Mucosa of gallbladder (tissue), 1 donor: ENCODE measurements at places on chromosomes 3 and 15. TPM values are rescaled to one million over a fixed set of nuclear protein-coding genes. Genes with fewer than 3 reads are reported as not detected.
A peak's percentile ranks its signal among the peaks of the same experiment; 100 is the strongest.

The TEX55 gene
- total RNA-seq, result not detected

The SEMA5B gene
- 1.7 TPM for total RNA-seq

DNA sequence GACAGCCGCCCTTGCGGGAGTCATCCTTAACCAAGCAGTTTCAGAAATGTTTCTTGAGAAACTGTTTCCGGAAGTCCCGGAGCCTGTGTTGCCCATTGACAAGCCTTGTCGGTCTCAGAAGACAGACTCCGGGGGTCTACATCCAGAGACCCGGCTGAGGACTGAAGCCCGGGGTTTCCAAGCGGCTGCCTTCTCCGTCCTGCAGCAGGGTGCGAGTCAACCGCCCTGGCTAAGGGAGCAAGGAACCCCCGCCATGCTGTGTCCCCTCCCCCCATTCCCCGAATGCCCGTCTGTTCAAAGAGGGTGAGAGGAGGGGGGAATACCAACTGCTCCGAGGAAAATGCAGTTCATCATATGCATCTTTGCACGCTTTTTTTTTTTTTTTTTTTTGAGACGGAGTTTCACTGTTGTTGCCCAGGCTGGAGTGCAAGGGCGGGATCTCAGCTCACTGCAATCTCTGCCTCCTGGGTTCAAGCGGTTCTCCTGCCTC lies 61.6 kb downstream of the ATP1B3 start:
- DNase-seq, result no peak

- no peak for DNase-seq
These were observed 234.0 kb downstream of the MYRIP start for GRCh38 chr3:40043444-40043755.

- DNase-seq, result no peak
These were observed 602.0 kb upstream of the KCNMB2 start for GRCh38 chr3:177934001-177934891.

- DNase-seq, result no peak
These were observed 217.5 kb upstream of the ICE2 start for GRCh38 chr15:60696523-60696859.

The TICRR gene
- 0.37 TPM for total RNA-seq

DNA sequence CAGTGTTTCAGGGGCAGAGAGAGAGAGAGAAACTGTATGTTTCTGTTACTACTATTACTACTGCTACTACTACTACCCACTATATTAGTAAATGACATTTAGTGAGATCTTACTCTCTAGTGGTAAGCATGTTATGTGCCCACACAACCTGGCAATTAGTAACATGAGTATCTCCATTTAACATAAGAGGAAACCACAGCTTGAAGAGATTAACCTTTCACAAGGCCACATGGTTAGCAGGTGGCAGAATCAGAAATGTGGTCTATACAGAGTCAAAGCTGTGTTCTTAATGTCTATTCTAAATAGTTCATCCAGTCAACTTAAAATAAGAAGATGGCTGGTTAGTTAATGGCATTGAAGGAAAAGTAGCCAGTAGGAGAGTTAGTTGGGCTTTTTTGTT lies 961.6 kb downstream of the MCTP2 start:
- no peak for DNase-seq

The CHRM5 gene
- not detected for total RNA-seq

DNA sequence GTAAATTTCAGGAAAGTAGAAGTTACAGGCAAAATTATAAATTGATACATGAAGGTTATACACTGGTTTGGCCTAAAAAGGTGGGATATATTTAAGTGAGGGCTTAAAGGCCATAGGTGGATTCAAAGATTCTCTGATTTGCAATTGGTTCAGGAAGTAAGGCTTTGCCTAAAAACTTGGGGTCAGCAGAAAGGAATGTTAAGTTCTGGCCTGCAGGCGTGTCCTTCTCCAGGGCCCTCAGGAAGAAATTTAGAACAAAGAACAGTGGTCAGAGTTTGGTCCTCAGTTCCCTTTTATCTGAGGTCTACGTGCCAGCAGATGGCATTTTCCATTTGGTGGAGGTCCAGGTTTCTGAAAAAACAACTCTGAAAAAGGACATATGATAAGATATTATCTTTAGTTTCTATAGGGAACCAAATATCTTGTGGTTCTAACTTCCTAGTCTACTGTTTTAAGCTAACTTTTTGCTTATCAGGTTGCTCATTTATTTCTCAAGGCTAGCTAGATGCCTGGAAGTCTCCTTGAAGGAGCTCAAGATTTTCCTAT lies 40.5 kb downstream of the SCN11A start:
- no peak for DNase-seq

GRCh38 chr3:49715611-49716121 lies 3.8 kb downstream of the AMIGO3 start:
- DNase-seq, result no peak

- no peak for DNase-seq
These were observed 155.5 kb upstream of the TMC3 start for GRCh38 chr15:81529481-81529880.

The SEMA3G gene
- 11.6 TPM for total RNA-seq

DNA sequence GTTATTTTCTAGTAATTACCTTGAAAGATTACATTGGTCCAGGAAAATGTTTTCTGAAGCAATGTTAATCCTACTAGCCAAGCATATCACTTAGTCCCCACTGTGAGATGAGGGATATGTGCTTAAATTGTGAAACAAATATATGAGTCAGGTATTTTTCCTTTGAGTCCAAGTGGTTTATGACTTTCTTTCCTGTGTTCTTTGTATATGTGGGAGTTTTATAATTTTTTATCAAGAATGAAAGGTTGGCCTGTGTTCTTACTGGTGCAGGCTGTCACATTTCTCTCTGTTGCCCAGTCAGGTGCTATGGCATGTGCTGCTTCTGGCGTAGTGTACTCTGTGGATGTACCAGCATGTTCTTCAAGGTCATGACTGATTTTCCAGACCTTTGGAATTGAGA lies 147.4 kb downstream of the CMSS1 start:
- DNase-seq, result no peak

DNA sequence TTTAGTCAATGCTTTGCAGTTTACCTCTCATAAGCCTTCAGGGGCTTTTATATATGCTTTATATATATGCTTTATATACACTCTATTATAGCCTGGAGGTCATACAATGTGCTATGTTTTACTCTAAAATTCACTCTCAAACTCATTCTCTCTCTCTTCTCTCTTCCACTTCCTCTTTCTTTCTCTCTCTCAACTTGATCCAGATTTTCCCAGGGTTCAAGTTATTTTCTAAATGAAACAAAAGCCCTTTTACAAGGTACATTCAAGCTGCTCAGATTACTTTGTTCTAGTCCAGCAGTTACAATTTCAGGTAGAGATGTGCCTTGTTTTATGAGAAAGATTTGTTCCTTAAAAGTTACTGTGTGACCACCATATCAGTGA lies 79.6 kb upstream of the ACP3 start:
- DNase-seq, result no peak

DNA sequence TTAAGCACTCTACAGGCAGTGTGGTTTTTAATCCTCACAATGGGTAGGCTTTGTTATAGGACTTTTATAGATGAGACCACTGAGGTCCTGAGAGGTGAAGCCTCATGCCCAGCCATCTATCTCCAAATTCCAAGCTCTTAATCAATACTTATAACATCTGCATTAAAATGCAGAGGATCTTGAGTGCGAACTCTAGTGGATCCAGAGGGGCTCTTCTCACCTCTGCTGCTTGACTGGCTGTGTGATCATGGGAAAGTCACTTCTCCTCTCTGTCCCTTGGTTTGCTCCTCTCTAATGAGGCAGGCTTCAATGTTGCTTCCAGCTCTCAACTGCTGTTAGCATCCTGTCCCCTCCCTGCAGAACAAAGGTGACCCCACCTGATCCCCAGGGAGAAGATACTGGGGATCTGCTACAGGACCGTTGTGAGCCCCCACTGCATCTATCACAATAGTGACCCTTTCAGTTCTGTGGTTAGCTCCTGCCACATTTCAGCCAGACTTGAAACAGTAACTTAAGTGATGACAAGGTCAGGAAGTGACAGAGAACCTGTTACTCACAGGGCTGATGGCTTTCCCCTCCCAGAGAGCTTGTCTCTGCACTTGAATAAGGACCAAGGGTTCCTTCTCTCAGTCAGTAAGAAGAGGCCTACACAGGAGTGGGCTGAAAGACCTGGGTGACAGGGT lies 1.3 kb downstream of the SLC27A2 start:
- no peak for DNase-seq

DNA sequence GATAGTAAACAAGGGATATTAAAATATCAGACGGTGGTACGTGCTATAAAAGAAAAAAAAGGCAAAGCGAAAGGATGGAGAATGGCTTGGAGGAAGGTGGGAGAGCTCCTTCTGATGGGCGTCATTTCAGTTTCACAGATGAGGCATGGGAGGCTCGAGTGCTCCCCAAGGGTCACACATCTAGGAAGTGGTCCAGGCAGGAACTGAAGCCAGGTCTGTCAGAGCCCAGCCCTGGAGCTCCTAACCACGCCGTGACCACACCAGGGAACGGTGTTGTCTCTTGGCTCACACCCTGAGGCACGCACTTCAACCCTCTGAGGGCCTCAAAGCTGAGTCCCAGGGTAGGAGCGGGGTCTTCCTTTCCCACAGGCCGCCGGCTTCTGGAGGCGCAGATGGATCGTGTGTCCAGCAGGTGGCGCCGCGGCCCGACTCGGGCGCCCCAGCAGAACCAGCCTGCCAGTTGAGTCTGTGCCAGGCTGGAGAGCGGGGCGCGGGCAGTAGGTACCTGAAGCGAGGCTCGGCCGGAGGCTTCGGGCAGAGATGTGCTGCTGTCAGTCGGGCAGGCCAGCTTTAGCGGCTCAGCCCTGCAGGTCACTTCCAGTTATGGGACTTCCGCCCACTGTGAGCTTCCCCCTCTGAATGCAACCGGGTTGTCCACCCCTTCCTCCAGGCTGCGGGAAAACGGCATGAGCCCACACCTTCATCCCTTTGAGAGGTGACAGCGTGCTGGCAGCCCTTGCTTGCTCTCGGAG lies 68.1 kb downstream of the SLC6A1 start:
- peak; percentile 36 for DNase-seq

GRCh38 chr3:177837951-177838655 lies 640.8 kb upstream of the TBL1XR1 start:
- DNase-seq, result no peak

DNA sequence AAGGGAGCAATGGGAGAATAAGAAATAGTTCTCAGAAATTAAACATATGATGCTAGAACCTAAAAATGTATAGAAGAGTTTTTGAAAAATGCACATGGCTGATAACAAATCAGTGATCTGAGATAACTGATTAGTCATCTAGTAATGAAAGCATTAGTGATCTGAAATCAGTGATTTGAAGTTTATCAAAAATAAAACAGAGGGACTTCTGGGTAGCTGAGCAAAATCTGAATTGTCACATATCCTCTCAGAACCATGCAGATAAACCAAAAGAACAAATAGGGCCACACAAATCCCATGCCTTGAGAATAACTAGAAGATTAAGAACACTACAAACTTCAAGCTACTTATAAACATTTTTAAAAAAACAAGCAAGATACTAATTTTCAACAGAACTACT lies 71.5 kb downstream of the MCF2L2 start:
- no peak for DNase-seq

- DNase-seq, result no peak
These were observed 7.1 kb downstream of the MYEF2 start for GRCh38 chr15:48170981-48171380.

DNA sequence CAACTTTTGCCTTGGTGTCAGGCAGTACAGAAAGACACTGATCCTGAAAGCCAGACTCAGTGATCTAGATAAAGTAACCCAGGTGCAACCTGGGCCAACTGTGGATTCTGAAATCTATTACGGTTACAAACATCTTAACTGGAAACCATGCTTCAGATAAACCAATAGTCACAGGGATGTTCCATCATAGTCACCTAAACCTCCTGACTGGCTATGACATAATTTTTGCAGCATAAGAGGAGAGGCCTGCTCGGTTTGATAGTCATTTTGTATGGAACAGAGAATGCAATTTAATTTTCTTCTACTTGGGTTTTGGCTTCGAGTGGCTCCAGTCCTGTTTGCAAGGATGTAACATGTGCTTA lies 3.7 kb downstream of the SLCO3A1 start:
- DNase-seq, result no peak

GRCh38 chr3:54897028-54897711 lies 30.7 kb downstream of the LRTM1 start:
- DNase-seq, result no peak

- no peak for DNase-seq
These were observed 1.7 kb downstream of the SEMA5B start for GRCh38 chr3:123025642-123026521.

DNA sequence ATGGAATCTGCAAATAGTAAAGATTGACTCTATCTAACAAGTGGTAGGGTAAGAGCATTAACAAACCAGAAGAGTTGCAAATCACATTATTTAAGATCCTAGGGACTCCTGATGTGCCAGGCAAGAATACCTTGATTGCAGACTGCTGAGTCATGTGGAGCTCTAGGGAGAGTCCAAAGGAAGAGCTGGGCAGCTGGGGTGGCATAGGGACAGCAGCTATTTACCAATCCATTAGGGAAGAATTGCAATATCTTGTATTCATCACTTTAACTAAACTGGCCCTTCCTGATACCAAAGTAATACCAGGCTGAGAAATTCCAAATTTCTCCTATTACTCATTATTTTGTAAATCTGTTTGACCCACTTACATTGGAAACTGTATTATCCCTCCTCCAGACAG lies 52.2 kb upstream of the ACP3 start:
- DNase-seq, result no peak

GRCh38 chr3:40287248-40287647 lies 22.3 kb upstream of the EIF1B start:
- DNase-seq, result no peak

GRCh38 chr3:42476225-42477125 lies 26.0 kb upstream of the VIPR1 start:
- DNase-seq, result peak; percentile 88

DNA sequence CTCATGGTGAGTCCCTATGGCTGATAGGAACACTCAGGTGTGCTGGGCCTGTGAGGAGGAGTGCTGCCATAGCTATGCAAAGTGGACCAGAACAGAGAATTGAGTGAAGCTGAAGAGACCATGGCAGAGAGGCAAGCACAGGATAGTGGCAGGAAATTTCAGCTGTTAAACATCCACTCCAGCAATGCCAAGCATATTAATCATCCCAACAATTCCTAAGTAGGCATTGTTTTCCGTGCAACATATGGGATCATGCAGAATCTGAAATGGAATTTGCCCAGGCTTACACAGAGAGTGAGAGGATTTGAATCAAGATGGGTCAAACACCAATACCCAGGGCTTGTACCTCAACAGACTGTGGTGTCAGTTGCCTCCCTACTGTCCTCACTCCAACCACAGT lies 582.6 kb upstream of the UBE2E2 start:
- no peak for DNase-seq

The VWA5B2 gene
- not detected for total RNA-seq

- no peak for DNase-seq
These were observed 845.0 kb upstream of the NECTIN3 start for GRCh38 chr3:110226645-110227044.
